DMS79 (cell line): ENCODE measurements at places on chromosomes 5 and 9.

DNA sequence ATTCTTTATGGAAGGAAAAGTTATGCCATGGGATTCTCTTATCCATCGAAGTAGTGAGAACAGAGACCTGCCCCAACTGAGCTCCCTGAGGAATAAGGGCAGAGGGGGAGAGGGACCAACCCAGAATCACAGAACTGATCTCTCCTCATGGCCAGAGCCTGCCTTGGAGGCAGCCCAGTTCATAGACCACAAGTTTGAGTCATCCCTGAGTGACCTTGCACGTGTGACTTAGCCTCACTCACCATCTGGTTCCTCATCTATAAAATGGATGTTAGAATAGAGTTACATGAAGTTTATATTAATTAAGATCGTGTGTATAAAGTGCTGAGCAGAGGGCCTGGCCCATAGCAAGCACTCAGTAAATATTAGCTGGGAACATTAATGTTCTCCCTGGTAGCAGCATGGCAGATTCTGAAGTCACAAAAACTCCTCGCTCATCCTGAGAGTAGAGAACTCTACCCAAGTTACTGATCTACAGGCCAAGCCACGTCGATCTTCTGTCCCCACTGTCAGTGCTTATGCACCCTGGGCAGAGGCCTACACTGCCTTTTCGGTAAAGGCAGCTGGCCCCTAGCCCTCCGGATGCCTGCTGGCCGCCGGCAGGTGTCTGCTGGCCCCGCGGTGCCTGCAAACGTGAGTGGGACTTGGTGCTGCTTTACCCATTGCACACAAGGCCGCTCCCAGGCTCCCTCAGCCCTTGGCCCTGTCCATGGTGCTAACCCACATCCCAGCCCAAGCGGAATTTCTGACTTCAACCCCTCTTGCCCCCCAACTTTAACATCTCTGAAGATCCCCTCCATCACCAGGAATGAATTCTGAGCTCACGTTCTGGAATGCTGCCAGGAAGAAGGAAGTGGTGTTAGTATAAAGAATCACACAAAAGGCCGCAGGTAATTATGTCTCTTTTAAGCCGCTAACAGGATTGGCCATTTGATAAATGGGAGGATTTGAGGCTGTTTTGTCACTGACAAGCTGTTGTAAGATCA lies 61.1 kb upstream of the ARAP3 start:
- peak; percentile 40 for DNase-seq

DNA sequence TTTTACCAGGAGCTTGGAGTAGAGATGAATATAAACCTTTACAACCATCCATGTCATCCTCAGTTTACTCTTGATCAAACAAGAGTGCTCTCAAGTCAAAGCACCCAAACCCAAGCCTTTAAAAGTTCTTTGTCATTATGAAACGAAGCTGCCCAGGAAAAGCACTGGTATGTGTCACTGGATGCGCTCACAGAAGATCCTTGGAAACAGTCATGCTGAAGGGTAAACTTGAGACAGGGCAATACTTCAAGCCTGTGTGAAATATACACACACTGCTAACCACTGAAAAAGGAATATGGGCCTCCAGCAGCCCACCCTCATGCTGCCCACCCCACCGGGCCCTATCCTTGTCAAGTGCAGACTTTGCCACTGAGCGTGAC lies 84.5 kb downstream of the PRRT1B start:
- DNase-seq = no peak

DNA sequence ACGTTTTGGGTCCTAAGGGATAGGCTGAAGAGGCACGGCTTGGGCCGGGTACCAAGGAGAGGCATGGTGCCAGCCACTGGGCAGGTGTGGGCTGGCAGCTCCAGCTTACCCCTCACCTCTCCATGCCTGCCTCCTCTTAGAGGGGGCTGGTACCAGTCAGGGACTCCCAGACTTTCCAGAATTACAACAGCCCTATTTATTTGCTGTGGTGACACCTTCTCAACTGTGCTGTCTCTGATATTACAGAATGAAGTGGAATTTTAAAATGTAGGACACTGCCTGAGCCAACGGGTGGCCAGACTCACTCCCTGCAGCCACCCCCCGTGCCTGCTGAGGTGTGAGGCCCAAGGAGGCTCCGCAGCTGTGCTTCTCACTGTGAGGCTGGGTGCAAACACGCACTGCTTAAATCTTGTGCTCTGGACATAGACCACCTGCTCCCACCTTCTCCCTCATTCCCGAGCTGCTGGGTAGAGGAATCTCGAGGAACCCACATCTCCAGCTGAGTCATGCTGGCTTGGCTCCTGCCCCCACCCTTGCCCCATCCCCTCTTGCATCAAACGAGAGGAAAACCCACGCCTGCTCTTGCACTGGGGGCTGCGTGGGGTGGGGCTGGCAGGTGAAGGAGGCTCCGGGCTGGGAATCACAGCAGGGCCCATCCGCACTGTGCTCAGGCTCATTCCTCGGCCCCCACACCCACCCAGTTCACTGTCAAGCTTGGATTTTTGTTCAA lies 47.9 kb downstream of the PRRT1B start:
- no peak for DNase-seq

- DNase-seq = no peak
Observed at GRCh38 chr5:54194318-54194717, 116.1 kb downstream of the ARL15 start.

DNA sequence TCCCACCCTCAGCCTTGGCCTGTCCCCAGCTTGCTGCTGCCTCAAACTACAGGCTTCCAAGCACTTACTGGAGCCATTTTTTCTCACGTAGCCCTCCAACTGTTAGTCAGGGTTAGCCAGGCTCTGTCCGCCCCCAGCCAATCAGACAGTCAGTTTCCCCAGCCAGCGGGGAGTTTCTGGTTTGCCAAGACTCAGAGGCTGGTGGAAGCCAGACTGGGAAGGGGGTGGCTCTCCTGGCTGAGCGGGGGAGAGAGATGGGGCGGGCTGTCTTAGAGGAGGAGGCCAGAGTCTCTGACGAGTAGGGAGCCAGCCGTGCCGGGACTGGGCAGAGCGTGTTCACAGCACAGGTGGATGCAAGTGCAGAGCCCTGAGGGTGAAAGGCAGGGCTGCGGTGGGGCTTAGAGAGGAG lies 15.3 kb downstream of the PROP1 start:
- no peak for DNase-seq

GRCh38 chr9:133348718-133349573 lies 928 bp downstream of the RPL7A start:
- no peak for DNase-seq

DNA sequence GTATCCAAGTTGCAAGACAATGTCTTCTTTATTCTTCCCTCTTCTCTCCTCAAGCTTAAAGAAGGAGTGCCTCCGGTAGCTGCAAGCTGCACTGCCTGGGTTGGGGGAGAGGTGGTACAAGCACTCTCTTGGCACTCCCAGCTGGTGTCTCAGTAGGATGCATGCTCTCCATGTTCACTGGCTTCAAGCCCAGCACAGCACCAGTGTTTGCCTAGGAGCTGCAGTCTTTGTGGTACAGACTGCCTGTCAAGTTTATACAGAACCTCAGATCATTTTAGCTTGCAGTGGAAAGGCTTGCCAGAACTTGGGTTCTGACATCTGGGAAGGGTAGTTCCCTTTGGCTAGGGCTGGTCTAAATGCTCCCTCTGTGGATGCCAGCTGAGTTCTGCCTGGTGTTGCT lies 505.6 kb downstream of the MAN2A1 start:
- DNase-seq = no peak

DNA sequence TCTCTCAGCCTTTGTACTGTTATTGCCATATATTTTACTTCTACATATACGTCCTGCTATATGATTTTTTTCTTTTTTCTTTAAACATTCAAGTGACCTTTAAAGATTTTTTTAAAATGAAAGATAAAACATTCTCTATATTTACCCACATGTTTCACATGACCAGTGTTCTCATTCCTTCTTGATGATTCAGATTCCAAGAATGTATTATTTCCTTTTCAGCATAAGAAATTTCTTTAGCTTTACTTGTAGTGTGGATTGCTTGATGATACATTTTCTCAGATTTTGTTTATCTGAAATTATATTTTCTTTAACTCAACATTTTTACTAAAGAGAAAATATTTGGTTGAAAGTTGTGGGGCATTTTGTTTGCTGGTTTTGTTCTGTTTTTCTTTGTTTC lies 792.1 kb downstream of the BRINP1 start:
- DNase-seq = no peak

DNA sequence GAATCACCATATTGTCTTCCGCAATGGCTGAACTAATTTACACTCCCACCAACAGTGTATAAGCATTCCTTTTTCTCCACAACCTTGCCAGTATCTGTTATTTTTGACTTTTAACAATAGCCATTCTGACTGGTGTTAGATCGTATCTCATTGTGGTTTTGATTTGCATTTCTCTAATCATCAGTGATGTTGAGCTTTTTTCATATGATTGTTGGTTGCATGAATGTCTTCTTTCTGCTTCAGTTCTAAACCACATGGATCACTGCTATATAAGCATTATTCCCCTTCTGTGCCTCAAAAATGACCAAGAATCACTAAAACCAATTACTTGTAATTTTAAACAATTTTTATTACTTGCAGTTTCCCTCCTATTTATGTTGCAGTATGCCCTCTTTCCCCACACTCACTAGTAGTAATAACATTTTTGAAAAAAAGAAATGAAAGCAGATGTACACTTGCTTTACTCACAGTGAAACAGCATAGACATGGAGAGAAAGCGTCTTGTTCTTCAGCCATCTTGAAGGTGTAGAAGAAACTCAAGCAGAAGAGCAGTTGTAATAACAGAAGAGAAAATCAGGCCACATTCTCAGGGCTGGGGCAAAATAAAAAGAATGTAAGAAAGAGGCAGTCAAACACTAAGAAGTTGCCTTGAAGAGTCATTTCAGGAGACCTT lies 4.5 kb upstream of the TMEM252 start:
- no peak for DNase-seq

GRCh38 chr5:74030371-74030770 lies 404.4 kb downstream of the ARHGEF28 start:
- DNase-seq = no peak
